Activated CD8-positive, alpha-beta memory T cell treated with anti-CD3 and anti-CD28 coated beads, Interleukin-2, amount 10 ng/mL, durations not matched to agents 7 days and 5 days (primary cell): ENCODE measurements at places on chromosomes 7 and 10. TPM values are rescaled to one million over a fixed set of nuclear protein-coding genes. Genes with fewer than 3 reads are reported as not detected.

The SLC13A1 gene
- not detected for total RNA-seq

The OR2A12 gene
- total RNA-seq = not detected

The DIP2C gene
- 0.99 TPM for total RNA-seq

The ZDHHC6 gene
- 48.1 TPM for total RNA-seq

The NPC1L1 gene
- not detected for total RNA-seq

The CFAP69 gene
- total RNA-seq = 0.42 TPM

The TEX36 gene
- total RNA-seq = not detected

The PTPRN2 gene
- total RNA-seq = 3.2 TPM

The EVX1 gene
- not detected for total RNA-seq

The MACROH2A2 gene
- total RNA-seq = 6.3 TPM

The FAM25G gene
- not detected for total RNA-seq
